ENCODE measurements at places on chromosomes 12 and 14.

DNA sequence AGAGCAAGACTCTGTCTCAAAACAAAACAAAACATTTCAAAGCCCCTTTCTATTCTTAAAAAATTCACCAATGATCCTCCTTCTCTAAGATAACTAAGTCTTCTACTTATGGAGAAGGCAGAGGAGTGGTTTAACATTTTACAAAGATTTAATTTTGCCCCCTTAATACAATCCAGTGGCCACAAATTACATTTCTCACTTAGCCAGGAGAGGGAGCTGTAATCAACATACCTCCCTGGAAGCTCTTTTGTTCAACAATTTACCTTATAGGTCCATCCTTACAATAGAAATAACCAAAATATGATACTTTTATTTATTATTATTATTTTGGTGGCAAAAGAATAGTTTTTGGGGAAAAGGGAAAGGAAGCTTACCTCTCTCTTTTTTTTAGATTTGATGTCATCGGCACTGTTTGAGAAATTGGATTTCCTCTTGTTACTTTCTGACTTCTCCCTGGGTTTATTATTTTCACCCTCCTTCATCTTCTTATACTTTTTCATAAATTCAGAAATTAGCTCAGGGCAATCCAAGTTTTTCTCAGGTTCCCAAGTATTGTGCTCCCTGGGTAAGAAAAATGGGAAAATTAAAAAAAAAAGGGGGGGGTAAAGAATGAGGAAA lies 28.1 kb downstream of the CBX5 start:
- no peak for DNase-seq

DNA sequence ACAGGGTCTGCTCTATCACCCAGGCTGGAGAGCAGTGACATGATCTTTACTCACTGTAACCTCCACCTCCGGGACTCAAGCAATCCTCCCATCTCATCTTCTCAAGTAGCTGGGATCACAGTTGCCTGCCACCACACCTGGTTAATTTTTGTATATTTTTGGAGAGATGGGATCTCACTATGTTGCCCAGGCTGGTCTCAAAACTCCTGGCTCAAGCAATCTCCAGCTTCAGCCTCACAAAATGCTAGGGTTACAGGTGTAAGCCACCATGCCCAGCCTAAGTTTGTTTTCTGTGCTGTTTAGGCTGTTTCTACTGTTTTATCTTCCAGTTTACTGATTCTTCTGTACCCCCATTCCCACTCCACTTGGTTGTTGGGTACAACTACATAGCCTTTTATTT lies 66.3 kb downstream of the INSM2 start:
- no peak for DNase-seq

DNA sequence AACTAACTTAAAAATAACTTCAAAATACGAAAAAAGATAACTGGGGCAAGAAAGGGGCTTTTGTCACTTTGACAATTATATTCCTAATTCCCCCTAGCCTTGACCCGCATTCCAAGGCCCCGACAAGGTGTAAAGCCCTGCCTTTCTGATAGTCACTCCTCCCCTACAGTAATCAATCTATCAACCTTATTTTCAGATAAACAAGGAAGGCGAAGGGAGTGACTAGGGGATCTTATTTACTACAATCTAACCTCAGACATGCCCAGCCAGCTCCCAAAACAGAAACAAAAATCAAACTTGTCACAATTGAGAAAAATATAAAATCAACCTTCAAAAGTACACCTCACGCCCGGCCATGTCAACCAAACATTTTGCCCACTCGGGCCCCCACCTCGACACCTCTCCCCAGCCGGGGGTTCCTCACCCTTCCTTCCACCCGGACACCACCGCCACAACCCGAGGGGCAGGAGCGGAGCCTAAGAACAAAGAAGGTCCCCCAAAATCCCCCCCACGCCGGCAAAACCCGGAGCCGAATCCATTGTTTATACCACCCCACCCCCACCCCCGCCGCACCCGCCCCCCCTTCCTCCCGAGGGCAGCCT lies 562 bp downstream of the ZFYVE1 start:
- no peak for DNase-seq

DNA sequence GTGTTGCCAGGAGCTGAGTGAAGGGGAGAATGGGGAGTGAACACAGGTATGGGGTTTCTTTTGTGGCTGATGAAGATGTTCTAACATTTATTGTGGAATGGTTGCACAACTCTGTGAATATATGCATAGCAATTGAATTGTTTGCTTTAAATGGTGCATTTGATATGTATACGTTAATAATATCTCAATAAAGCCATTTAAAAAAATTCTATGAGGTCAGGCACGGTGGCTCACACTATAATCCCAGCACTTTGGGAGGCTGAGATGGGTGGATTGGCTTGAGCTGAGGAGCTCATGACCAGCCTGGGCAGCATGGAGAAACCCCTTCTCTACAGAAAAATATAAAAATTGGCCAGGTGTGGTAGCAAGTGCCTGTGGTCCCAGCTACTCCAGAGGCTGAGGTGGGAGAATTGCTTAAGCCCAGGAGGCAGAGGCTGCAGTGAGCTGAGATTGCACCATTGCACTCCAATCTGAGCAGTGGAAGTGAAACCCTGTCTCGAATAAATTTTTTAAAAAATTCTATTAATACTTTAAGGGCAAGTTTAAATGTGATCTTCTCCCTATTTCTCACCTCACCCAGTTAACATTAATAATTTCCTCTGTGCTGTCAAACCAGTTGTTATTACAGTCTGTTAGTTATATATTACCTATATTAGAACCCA lies 65.3 kb downstream of the DENND5B start:
- no peak for DNase-seq

GRCh38 chr12:91091916-91092715 lies 19.2 kb downstream of the LUM start:
- DNase-seq, result no peak
